ENCODE measurements at places on chromosomes 4 and X.

GRCh38 chr4:117771647-117772337 lies 262.5 kb upstream of the NDST3 start:
- DNase-seq, result no peak

DNA sequence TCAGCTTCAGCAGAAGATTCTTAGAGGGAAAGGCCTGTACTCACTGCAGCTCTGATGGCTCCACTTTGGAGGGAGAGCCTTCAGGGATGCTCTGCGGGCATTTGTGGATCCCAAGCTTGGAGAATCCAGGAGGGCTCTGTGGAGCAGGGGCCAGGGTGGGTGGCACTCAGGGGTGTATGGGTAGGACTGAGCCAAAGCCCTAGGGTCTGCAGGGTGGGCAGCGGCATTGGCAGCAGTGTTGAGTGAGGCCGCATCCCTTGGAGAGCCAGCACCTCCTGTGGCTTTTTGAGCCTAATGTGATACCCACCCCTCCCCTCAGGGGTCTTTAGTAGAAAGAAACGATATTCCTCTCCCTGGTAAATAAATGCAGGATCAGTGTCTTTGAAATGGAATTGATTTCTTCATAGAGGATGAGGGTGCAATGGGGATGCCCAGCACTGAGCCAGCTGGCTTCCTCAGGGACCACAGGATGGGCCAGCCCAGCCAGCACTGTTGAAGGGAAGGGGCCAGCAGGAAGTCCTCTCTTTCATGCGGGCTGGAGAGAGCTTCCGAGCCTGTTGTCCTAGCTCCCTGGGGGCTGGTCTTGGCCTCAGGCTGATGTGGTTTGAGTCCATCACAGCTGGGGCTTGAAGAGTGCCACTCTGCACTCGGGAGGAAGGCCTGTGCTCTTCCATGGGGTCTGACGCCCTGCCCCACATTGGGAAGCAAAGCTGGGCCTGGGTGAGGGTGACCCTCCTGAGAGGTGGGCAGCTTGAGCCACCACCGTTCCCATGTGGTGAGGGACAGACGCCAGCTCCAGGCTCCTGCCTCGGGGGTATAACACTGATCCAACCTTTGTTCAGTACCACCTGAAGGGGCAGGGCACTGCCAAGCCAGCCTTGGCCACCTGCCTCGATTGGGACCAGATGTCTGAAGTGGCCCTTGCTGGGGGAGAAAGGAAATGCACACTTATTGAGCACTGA lies 49.5 kb downstream of the PSAPL1 start:
- no peak for DNase-seq

- DNase-seq, result no peak
These were observed 471.1 kb upstream of the NWD2 start for GRCh38 chr4:36773467-36773866.

DNA sequence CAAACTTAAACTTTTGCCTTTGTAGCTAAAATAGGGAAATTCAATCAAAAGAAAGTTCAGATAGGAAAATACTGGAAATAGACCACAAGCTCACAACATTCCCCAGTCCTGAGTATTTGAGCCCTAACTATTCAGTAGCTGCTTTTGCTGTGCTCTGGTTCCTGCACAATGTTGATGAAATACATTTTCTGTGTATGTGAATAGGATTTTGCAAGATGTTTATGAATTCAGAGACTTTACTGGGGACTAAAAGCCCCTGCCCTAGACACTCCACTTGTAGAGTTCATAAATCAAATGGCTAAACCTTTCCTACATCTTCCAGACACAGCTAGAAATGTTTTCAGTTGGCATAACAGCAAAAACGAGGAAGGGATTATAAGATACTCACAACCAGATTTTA lies 105.9 kb downstream of the FBXO8 start:
- DNase-seq, result no peak

- DNase-seq, result no peak
These were observed 207.5 kb downstream of the PAPSS1 start for GRCh38 chr4:107512549-107512948.

DNA sequence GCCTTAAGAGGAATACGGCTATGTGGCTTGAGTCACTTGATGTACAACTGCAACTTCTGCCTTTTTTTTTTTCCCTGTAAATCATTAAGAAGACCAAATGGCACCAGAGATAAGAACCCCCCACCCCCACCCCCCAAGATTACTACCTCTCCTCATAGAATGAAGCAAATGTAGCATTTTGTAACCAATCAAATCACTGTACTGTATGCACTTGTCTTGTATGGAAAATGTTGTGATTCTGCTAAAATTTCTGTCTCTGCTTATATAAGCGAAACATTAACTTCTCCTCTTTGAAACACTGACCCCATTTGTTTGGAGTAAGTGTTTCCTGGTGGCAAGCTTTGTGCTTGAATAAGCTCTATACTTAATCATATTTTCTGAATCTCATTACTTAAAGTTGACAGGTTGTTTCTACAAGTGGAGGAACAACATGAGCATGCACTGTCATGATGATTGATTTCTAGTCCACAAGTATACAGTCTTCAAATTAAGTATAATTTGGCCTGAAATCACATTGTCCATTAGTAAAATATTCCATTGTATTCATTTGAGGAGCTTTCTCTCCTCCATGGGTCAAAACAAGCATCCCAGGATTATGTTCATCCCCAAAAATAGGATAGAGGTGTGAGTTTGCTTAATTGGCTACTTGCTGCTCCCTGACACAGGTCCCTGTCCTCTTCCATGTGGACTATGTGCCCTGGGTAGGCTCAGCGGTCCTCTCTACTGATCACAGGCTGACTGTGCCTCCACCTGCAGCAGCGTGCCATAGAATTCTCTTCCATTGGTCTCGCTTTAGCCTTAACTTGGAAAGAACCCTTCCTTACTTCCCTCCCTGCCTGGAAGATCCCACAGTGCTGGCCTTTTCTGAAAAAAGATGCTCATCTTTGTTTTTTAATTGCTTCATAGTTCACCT lies 104.0 kb upstream of the BMP2K start:
- no peak for DNase-seq

DNA sequence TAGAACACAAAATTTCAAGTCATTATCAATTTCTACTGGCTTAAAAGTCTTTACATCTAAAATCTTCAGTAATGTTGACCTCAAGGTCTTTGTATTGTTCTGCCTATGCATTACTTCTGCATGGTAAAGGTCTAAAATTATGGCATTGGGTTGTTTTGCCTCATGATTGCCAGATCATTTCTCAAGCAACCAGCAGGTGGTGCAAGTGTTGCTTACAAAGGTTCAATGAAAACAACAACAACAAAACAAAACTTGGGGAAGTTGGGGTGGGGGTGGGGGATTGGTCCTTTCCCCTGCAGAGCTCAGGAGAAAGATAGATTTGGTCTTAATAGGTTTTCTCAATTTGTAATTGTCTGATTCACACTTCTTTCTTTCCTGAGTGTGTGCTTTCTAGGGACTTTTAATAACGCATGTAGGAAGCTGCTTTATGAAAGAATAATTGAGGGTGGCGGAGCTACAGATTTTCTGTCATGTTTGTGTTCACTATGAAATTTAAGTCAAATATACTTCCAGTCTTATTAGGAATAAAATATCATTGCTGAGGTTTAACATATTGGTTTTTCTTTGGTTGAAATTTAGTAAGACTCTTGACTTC lies 145.1 kb downstream of the COL4A5 start:
- no peak for DNase-seq

GRCh38 chr4:141467225-141467624 lies 169.2 kb upstream of the IL15 start:
- DNase-seq, result no peak

DNA sequence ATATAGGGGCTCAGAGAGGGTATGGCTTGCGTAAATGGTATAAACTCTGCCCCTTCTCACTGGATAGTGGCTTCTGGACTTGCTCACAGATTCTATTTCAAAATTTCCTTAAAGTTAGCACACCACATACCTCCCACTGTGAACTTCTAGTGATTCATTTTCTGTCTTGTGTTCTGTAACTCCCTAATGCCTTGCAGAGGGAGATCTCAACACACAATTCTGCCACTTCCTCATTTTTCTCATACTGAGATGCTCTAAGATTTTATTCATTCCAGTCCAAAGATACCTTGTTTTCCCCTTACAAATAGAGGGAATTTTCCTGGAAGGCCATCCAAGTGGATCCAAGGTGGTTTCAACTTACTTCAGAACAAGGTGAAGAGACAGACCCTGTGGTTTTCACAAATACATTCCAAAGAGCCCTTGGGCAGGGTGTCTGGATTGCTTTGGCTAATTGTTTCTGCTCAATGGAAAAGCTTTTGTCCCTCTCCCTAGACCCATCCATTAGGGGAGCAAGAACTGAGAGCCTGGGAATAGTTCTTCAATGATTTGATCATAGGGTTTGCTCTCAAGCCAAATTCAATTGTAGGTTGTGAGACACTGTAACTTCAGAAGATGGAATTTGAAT lies 52.1 kb upstream of the CAPN6 start:
- no peak for DNase-seq

DNA sequence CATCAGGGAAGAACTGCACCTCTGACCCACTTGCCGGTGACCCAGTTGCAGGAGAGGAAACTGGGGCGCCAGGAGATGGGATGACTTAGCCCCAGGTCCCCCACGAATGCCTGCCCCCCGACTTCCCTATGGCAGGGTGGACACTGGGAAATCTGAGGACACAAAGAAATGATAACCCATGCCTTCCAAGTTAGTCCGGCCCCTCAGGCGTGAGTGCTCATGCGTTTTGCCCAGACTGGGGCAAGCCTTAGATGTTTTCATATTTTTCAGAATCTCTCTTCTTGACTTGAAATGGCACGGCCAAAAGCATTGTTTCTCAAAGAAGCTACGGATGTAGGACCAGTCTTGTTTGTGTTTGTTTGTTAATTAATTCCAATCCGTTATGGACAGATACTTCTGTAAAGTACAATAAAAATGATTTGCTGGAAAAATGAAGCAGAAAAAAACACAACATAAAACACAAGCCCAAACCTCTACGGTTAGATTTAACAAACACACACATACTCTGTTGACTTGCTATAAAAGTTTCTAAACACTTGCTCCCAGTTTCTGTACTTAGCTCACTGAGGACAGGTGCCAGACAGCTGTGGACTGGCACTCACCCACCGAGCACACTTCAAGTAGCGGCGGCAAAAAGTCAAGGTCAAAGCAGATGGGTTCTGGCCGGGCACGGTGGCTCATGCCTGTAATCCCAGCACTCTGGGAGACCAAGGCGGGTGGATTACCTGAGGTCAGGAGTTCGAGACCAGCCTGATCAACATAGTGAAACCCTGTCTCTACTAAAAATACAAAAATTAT lies 341.5 kb downstream of the BCOR start:
- DNase-seq, result no peak

- DNase-seq, result no peak
These were observed 35.8 kb downstream of the CPEB2 start for GRCh38 chr4:15037923-15038541.

- no peak for DNase-seq
These were observed 28.9 kb upstream of the GPC4 start for GRCh38 chrX:133444196-133444595.

- DNase-seq, result no peak
These were observed 182.4 kb downstream of the MGST2 start for GRCh38 chr4:139848028-139848427.

DNA sequence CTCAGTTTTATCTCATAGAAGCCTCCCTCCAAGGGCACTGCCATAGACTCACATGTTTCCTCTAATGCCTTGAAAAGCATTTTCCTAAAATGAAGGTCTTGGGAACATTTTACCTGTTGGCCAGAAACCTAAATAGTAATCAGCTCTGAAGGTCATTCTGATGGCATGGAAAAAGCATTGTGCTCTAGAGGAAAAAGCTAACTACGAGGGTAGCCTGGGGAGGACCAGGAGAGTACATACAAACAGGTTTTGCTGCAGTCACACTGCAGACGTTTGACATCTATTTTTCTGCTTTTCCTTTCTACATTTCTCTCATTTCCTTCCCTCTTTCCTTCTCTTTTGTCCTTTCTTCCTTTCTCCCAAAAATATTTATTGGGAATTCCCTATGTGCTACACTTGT lies 103.3 kb upstream of the SORBS2 start:
- DNase-seq, result no peak

DNA sequence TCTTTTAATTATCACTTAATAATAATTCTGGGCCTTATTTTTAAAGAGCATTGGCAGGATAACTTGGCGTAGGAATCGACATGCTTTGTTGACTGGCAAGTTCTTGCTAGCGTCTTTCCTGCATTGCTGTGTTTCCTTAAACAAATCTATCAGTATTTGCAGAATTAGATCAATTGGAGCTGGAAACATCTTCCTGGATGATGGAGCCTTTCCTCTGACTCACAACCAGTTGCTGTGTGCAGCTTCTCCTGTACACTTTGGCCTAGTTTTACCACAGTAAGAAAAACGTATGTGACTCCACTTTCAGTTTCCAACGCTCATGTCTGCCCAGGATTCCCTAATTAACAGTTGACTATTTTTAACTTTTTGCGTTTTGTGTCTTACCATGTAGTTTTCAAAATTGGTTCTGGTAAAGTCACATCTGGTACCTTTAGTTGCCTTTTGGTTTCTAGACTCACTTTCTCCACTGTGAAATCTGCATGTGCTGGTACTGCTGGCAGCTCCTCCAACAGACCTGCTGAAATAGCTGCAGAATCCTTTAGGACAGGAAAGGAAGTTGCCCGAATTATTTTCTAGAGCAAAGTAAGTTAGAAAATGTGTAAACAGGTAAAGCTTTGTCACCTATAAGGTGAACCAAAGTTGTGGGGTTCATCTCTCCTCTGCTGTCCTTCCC lies 553.2 kb upstream of the FAT1 start:
- DNase-seq, result no peak
